ENCODE measurements at places on chromosomes 16 and 17. TPM values are rescaled to one million over a fixed set of nuclear protein-coding genes. Genes with fewer than 3 reads are reported as not detected.

Gene C1QTNF1
- total RNA-seq: 36.0 TPM

Gene SPHK1
- 54.5 TPM for total RNA-seq

Gene MYLK3
- total RNA-seq: not detected

Gene PHKB
- 28.3 TPM for total RNA-seq

Gene IL34
- total RNA-seq: 0.66 TPM

Gene ARL5C
- not detected for total RNA-seq

Data from A549 treated with RU486 at 1 μM for 4 hours (cell line).